ENCODE measurements at places on chromosomes 7 and 10. TPM values are rescaled to one million over a fixed set of nuclear protein-coding genes. Genes with fewer than 3 reads are reported as not detected.

Gene INSYN2A
- 0.10 TPM for total RNA-seq

Gene EPO
- total RNA-seq, result not detected

Gene FAM25A
- total RNA-seq, result not detected

Gene TACC2
- total RNA-seq, result 36.2 TPM

GRCh38 chr10:122303271-122304053, 32.4 kb downstream of the BTBD16 start:
- H3K27me3 ChIP-seq, result no peaks in the 10 kb centered on the region
- H3K36me3 ChIP-seq, result peaks cover 1% of the 10 kb centered on the region
- H3K4me1 ChIP-seq, result peaks cover 59% of the 10 kb centered on the region
- no peak overlapping the region for H3K4me3 ChIP-seq
- DNase-seq, result no peak

- peak overlapping the region; percentile 87 for H3K27ac ChIP-seq
- DNase-seq, result no peak
- no peaks in the 10 kb centered on the region for H3K27me3 ChIP-seq
These were observed 63.6 kb upstream of the HGF start for GRCh38 chr7:81833401-81833800.

- DNase-seq, result no peak
- no peak overlapping the region for H3K4me3 ChIP-seq
- no peaks in the 10 kb centered on the region for H3K36me3 ChIP-seq
- peaks cover 32% of the 10 kb centered on the region for H3K4me1 ChIP-seq
These were observed 16.7 kb downstream of the CEP55 start for GRCh38 chr10:93513091-93513490.

DNA sequence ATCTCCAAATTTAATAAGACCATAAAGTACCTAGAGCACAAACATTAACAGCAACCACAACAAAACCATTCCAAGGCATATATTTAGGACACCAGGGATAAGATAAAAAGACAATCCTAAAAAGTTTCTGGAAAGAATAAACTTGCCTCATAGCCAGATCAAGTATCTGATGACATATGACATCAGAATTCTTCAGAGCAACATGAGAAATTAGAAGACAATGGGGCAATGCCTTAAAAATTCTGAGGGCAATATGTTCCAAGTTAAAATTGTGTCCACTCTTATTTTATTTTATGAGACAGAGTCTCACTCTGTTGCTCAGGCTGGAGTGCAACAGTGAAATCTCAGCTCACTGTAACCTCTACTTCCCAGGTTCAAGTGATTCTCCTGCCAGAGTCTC, 2.8 kb downstream of the EFCAB10 start:
- no peaks in the 10 kb centered on the region for H3K36me3 ChIP-seq
- H3K4me1 ChIP-seq, result peaks cover 11% of the 10 kb centered on the region
- no peak for DNase-seq
- no peak overlapping the region for H3K4me3 ChIP-seq

GRCh38 chr7:100546129-100546925, 7.3 kb downstream of the AGFG2 start:
- no peak for DNase-seq
- H3K4me1 ChIP-seq, result peaks cover 55% of the 10 kb centered on the region
- peaks cover 2% of the 10 kb centered on the region for H3K36me3 ChIP-seq
- no peaks in the 10 kb centered on the region for H3K27me3 ChIP-seq

DNA sequence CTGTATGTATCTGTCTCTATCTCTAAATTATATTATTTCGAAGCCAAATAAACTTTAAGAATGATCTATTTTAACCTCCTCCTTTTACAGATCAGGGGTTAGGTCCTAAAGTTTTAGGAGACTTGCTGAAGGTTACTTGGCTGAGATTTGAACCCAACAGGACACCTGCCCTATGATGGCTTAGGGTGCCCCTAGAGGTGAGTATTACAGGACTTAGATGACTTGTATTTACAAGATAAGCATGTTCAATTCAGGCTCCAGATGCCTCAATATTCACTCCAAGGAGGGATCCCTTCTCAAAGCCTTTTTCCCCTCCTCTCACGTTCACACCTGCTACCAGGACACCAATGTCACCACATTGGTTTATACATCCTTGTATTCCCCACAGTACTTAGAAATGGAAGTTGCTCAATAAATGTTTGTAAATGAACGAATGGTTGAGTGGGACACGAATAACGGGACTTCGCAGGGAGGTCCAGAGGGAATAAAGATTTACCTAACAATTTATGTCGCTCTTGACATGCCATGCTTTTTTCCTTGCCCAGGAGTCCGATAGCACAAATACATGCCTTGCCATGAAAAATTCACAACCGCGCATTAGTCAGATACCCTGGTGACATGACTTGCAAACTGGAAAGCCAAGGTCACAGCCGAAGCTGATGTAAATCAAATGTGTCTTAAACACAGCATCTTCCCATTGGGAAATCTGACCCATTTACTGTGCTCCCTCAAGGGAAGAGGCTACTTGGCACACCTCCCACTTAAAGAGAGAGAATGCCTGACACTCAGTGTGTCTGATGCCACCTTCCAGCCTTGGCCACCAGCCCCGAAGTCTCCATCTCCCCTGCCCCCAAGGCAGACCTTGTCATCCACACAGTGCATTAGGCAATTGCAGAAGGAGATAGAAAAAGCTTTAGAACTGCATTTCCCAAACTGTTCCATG, 872.2 kb upstream of the AUTS2 start:
- H3K36me3 ChIP-seq, result no peaks in the 10 kb centered on the region
- H3K4me1 ChIP-seq, result no peaks in the 10 kb centered on the region
- H3K4me3 ChIP-seq, result no peak overlapping the region
- H3K27me3 ChIP-seq, result no peaks in the 10 kb centered on the region
- DNase-seq, result no peak

- no peak overlapping the region for H3K4me3 ChIP-seq
- DNase-seq, result peak; percentile 84
- H3K27me3 ChIP-seq, result no peaks in the 10 kb centered on the region
- no peak overlapping the region for H3K27ac ChIP-seq
- H3K4me1 ChIP-seq, result no peaks in the 10 kb centered on the region
- H3K36me3 ChIP-seq, result peaks cover 31% of the 10 kb centered on the region
These were observed 30.3 kb downstream of the GBX1 start for GRCh38 chr7:151137076-151137675.

DNA sequence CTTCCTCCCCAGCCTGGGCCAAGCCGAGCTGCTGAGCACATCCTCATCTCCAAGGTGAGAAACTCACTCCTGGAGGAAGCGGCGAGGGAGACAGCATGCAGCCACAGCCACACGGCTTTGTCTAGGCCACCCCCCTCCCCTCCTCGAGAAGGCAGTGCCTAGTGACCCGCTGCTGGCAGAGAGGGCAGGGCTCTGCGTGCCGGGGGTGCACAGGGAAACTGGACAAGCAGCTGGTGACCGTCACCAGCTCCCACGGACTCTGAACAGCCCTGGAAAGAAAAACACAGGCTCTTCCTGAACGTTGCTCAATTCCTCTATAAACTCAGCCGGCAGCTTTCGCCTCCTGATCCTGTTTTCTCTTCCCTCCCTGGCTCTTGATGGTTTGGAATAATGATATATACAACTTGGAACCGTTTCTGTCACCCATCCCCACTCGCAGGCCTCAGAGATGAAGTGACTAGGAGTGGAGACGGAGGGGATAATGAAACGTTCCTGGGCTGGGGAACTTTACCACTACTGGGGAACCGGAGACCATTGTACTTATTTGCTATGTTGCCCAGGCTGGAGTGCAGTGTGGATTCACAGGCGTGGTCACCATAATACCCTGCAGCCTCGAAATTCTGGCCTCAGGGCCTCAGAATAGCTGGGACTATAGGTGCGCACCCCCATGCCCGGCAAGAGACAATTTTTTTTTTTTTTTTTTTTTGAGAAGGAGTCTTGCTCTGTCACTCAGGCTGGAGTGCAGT, 19.3 kb downstream of the PAPOLB start:
- H3K27me3 ChIP-seq, result peaks cover 6% of the 10 kb centered on the region
- DNase-seq, result peak; percentile 79
- H3K27ac ChIP-seq, result peak overlapping the region; percentile 76

- no peaks in the 10 kb centered on the region for H3K36me3 ChIP-seq
- no peaks in the 10 kb centered on the region for H3K27me3 ChIP-seq
- no peak for DNase-seq
- H3K27ac ChIP-seq, result no peak overlapping the region
- H3K4me1 ChIP-seq, result peaks cover 21% of the 10 kb centered on the region
- H3K4me3 ChIP-seq, result no peak overlapping the region
These were observed 380.5 kb downstream of the SFMBT2 start for GRCh38 chr10:7030134-7030855.

- H3K4me1 ChIP-seq, result no peaks in the 10 kb centered on the region
- no peak overlapping the region for H3K4me3 ChIP-seq
- DNase-seq, result no peak
- H3K27me3 ChIP-seq, result peaks cover 2% of the 10 kb centered on the region
These were observed 588.6 kb downstream of the NRG3 start for GRCh38 chr10:82463614-82464013.

GRCh38 chr7:114468844-114469243, 54.2 kb downstream of the FOXP2 start:
- DNase-seq, result no peak
- H3K4me3 ChIP-seq, result no peak overlapping the region
- no peaks in the 10 kb centered on the region for H3K36me3 ChIP-seq
- H3K4me1 ChIP-seq, result peaks cover 23% of the 10 kb centered on the region
- no peak overlapping the region for H3K27ac ChIP-seq

DNA sequence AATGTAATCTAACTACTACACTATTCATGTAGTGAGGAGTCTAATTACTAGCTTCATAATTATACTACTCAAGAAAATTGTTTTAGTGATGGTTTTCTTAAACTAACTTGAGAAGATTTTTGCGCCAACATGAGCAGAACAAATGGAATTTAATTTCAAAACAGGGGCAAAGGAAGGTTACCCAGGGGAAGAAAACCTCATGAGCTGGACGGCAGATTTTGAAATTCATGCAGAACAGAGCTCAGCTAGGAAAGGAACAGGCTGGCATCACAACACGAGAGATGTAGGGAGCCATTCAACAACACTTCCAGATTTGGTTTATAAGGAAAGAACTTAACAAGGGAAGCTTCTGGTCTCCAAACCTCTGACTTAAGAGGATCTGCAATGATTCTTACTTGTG, 235.3 kb upstream of the PRKCQ start:
- H3K4me3 ChIP-seq, result no peak overlapping the region
- no peak overlapping the region for H3K27ac ChIP-seq
- H3K36me3 ChIP-seq, result no peaks in the 10 kb centered on the region
- DNase-seq, result no peak
